ENCODE measurements at places on chromosomes 6 and 20.

DNA sequence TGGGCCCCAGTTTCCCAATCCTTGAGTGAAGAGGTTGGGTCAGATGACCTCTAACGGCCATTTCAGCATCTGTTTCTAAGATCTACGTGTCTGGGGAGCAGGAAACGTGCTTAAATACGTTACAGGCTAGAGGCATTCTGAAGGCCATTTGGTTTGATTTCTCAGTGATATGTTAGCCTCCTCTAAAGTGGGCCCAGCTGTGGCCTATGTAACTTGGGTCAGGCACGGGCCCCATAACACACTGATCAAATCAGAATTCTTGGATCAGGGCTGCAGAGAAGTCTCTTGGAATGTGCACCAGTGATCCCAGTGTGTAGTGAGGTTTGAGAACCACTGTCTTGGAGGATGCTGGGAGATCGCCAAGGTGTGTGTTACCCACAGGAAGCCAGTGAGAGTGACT, 36.1 kb upstream of the TGM3 start:
- peak; percentile 14 for DNase-seq

DNA sequence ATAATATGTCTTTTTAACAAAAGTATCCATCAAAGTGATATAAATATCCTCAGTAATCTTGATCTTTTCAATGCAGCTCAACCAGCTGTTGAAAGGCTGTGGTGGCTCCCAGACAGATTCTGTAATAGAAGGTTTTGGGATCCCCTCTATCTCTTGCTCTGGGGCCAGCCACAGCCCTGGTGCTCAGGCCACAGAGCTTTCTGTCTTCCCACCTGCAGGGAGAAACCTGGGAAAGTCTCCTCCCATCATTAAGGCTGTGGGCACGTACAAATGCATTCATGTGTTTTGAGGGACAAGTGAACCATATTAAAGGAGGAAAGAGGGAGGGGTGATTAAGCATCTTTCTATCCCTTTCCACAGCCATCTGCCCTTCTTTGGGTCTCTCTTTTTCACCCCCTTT, 183.1 kb downstream of the PRDM13 start:
- DNase-seq: no peak

DNA sequence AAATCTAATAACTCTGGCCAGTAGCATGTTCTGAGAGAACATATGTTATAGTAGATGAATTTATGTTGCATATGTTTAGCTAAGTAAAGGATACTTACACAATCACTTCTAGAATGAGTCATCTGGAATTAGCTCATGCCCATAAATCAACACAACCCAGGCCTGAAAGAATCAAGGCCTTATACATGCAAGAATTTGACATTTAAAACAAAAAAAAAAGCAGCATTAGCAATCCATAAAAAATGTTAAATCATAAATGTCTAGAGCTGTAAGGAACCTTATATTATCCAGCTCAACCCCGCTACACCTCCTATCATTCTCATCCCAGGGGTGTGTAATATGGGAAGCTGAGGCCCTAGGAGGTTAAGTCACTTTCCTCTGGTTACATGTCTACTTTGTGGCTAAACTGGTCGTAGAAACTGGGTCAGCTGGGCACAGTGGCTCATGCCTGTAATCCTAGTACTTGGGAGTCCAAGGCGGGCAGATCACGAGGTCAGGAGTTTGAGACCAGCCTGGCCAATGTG, 105.2 kb upstream of the CARMIL1 start:
- peak; percentile 92 for DNase-seq

- no peak for DNase-seq
These were observed 92.8 kb upstream of the FOXC1 start for GRCh38 chr6:1516742-1517520.

- peak; percentile 31 for DNase-seq
These were observed 8.3 kb downstream of the SIGLEC1 start for GRCh38 chr20:3704087-3704486.
